Activated naive CD4-positive, alpha-beta T cell (primary cell): ENCODE measurements at places on chromosomes 6 and 20.

DNA sequence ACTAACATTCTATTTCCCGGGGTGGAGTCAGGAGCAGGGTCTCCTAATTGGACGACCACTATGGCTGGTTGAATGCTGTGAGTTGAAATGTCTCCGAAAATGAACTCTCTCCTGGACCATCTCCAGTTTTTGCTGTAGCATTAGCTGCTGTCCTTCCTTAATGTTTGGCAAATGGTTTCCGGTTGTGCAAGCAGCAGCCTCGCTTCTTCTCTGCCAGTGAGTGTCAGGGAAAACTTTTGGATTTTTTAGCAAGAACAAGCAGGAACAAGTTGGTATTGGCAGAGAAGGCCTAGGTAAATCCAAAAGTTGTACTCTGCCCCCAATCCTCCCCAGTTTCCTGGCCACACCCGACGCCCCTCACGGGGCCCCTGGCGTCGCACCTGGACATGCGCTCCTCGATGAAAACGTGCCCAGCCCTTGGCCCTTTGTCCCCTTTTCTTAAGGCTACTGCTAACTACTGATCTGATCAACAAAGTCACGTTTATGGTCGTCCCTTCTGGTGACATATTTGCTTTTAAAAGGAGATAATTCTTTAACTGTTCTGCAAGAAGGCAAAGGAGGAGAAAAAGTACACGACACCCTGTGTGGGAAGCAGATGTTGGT is 103.2 kb downstream of the ARMC2 start:
- no peak for DNase-seq

DNA sequence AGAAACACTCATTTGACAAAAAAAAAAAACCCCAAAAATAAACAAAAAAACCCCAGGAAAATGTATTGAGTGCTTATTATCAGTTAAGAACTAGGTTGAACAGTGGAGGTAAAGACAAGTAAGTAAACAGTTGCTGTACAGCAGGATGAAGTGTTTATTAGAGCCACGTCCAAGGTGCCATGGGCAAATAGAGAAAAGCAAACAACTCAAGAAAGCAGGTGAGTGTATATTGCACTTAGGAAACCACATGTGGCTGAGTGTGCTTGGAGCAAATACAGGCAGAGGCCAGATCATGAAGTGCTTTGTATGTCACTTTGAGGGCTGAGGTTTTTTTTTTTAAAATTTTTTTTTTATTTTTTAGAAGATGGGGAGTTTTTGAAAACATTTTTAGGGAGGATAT is 98.3 kb downstream of the MACROD2 start:
- DNase-seq, result no peak

DNA sequence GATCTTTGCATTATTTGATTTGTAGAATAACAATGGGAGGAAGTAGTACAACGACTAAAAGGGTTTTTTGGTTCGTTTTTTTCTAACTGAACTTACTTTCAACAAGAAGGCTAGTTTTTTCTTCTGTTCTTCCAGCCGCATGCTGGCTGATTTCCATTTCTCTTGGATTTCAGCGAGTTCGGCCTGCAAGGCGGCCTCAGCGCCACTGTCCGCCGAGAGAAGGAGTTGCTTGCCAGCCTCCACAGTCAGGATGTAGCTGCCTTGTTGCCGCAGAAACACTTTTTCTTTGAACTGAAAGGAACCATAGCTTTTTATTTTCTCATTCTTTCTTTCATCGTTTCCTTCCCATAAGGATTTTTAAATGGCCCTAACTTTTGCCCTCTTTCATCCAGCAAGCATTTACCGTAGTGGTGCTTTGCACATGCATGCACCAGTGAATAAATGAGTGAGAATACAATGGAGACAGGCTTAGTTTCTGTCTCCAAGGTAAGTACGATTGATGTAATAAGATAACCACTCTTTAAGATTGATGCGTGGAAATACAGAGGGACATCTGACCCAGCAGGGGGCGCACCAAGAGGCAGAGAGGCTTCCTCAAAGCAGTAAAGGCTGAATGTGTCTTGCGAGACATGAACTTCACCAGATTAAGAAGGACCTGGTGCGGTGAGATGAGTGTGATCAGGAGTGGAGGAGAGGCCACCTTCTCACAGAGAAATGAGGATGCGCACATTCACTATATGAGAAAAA is 398.8 kb downstream of the ESR1 start:
- no peak for DNase-seq

- no peak for DNase-seq
Measured at GRCh38 chr6:150868759-150869158, 3.3 kb downstream of the MTHFD1L start.

- no peak for DNase-seq
Measured at GRCh38 chr6:133114973-133115372, 126.2 kb upstream of the EYA4 start.

DNA sequence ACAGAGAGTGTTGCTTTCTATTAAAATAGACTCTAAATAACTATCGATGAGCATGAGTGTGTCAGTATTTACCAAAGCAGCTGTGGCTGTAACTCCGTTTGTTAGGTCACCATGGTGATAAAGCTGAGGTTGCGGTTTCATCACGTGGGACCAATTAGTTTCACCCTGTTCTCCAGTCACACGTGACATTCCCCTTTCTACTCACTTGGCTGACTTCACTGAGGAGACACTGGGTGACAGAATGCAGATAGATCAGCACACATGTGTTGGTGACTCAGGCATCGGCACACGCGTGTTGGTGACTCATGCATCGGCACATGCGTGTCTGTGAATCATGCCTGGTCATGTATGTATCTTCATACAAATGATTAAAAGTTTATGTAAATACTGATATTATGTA is 285.4 kb downstream of the THBS2 start:
- no peak for DNase-seq

- DNase-seq, result no peak
Measured at GRCh38 chr20:59008715-59009336, 1.8 kb upstream of the CTSZ start.
